ENCODE measurements at places on chromosomes 1 and 21.
A peak's percentile ranks its signal among the peaks of the same experiment; 100 is the strongest.

GRCh38 chr1:9058465-9058864 is 11.0 kb downstream of the SLC2A5 start:
- peak; percentile 40 for DNase-seq

DNA sequence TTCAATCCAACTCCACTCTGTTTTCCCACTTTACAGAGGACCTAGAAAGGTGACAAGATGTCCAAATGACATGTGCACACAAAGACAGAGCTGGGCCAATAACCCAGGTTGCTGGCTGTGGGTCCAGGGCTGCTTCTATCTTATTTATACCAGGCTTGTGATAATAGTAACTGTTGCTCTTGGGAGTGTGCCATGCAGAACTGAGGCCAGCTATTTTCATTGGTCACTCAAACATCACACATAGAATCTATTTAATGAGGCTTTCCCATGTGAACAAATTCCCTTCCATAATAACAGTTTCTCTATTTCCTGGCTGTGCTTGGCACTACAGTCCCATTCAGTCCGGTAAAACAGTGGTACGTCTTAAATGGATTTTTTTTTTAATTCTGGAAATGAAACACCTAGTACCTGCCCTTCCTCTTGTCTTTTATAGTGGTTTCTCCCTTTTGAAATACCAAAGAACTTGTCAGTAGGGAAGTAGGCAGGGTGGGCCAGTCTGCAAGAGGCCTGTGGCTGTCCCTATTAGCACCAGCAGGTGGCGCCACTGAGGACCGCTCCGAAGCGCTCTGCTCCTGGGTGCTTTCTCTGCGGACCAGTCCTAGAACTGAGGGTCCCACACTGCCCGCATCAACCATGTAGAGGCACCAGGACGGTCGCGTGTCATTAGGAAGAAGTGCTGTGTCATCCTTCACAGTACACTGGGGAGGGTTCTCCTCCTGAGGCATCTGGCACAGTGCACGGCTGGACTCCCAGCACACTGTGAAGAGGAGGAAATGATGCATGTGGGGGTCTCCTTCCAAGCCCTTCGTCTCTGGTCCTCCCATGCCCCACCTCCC is 52.1 kb downstream of the GPR161 start:
- DNase-seq = peak; percentile 59

GRCh38 chr1:186272486-186272885 is 102.6 kb downstream of the TPR start:
- DNase-seq = peak; percentile 43

DNA sequence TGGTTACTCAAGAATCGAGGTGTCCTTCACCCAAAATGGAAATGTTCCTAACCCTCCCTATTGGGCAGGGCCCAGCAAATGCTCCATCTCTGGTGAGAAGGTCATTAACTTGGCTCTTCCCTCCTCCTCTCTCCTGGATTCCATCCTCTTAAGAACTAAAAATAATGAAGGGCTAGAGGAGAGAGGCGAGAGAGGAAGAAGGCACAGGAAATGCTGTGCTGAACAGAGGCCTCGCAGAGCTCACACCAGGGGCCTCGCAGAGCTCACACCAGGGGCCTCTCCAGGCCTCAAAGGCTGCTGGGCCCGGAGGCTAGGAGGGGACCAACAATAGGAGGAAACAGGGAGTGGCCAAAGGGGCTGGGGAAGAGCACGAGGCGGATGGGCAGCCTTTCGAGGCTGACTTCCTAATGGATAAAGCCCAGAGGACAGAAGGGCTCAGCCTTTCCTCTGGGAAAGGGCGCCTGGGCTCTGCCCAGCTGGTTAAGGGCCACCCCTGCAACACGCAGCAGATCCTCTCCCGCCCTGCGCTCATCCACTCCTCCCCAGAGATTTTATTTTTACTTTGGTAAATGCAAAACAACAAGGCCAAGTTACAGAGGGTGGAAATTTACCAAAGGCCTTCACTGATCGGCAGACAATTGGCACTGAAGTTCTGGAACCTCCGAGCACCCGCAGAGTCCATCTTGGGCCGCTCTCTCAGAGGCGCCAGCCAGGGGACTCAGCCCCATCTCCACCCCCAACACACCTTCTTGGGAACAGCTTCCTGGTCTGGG is 78.5 kb downstream of the ITPKB start:
- no peak for DNase-seq

GRCh38 chr1:94623560-94624148 is 82.1 kb upstream of the F3 start:
- DNase-seq = peak; percentile 68

GRCh38 chr1:82371844-82372498 is 571.2 kb downstream of the ADGRL2 start:
- no peak for DNase-seq

DNA sequence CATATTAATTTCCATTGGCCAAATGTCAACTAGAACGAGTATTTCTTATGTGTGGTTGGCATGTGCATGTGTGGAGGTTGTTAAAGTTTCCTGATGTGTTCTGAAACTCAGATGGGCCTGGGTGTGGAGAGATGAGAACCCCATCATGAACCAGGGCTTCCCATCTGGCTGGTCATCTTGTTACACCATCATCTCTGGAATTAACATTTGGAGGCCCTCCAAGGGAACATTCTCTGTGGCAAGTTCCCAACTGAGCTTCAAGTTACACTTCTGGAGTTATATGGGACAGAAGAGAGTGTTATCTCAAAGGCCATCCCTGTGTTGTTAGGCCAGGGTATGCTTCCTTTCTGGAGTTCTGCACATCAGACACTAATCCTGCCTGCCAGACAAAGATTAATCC is 183.6 kb downstream of the TTLL7 start:
- peak; percentile 71 for DNase-seq

- DNase-seq = peak; percentile 74
These were observed 89.9 kb downstream of the SGIP1 start for GRCh38 chr1:66623812-66624211.

GRCh38 chr1:63891060-63891690 is 117.4 kb downstream of the ROR1 start:
- DNase-seq = no peak

- DNase-seq = no peak
These were observed 37.0 kb upstream of the SAMD11 start for GRCh38 chr1:886760-887159.

GRCh38 chr1:178862864-178863263 is 8.0 kb downstream of the ANGPTL1 start:
- DNase-seq = no peak

GRCh38 chr1:205003358-205004131 is 39.5 kb upstream of the CNTN2 start:
- DNase-seq = no peak

- DNase-seq = peak; percentile 19
These were observed 22.3 kb downstream of the RCOR3 start for GRCh38 chr1:211281320-211282022.

- peak; percentile 68 for DNase-seq
These were observed 67.5 kb upstream of the DUSP10 start for GRCh38 chr1:221809091-221810029.

GRCh38 chr1:99171184-99171813 is 93.0 kb upstream of the PLPPR4 start:
- DNase-seq = no peak

DNA sequence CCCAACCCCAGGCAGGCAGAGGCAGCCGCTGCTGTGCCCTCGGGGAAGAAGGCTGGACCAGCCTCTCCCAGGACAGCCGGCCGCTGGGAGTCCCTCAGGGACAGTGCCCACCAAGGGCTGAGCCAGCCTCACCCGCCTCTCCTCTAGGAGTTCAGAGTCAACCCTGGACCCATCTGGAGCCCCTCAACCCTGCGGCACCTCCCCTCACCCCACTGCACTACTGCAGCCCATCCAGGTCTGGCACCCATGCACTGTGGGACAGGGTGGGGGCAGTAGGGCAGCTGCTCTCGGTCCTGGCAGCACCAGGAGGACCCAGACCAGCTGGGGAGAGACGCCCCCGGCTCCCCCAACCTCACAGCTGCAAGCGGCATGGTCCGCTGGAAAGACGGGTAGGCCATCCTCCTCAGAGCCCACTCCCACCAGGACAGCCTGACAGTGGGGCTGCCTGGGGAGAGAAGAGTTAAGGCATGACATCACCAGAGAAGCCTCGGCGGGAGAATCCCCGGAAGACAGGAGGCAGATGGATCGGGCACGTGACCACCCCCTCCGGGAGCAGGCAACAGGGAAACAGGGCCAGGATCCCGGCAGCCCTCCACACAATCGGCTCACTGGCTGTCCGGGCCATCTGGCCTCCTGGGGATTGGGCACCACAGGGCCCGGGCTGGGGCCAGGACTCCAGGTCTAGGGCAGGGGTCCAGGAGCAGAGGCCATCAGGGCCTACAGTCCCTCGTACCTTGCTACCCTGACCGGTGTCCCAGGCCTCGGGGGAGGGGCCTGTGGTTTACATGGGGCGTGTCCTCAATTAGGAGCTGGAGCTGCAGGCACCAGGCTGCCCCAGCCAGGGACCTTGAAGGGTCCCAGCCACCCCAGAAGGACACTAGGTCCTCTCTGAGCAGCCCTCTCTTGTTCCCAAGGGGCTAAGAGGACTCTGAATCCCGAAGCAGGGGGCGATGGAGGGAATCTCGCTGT is 3.1 kb downstream of the ACAP3 start:
- DNase-seq = peak; percentile 87

GRCh38 chr1:110155878-110156522 is 5.7 kb downstream of the SLC6A17 start:
- DNase-seq = peak; percentile 60

GRCh38 chr1:234361102-234361603 is 12.1 kb upstream of the COA6 start:
- no peak for DNase-seq

DNA sequence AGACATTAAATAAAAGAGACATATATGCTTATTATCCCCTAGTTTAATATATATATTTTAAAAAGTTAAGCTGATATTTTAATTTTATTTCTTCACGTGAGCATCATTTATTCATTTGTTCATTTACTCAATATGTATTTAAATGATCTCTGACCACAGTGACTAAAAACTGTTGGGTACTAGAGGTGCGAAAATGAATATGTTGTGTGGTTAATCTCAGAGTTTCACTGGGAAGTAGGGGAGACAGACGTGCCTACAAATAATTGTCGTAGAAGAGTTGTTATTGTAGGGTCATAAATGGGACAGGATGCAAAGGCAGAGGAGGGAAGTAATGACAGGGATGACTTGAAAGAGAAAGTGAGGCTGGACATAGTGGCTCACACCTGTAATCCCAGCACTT is 213.0 kb upstream of the CACYBP start:
- DNase-seq = no peak

DNA sequence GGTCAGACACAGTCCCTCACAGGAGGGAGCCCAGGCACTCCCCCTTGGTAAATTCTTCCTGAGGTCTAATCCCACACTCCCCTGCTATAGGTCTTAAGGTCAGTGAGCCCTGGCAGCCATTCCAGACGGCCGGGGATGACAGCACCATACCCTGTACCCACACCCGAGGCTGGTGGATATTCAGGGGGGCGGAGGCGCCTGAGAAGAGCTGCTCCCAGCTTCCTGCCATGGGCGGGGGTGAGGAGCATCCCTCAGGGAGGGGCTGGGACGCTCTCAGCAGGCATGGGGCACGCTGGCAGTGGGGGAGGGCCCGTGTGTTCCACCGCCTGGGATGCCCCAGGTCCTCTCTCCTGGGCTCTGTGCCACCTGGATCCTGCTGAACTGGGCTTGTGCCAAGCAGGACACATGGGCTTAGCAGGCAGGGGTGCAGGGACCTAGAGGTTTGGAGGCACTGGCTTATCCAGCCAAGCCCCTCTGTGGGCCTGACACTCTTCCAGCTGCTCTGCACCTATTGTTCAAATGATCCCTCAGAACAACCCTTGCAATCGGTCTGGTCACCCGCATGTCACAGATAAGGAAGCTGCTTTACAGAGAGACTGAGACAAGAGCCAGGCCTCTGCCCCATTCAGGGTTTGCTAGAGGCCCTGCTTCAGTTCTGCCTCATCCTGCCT is 5.7 kb upstream of the ADGRB2 start:
- no peak for DNase-seq

- DNase-seq = peak; percentile 79
These were observed at the start of gene UBE2G2 for GRCh38 chr21:44801468-44802395. UBE2G2 (minus strand) TSS chr21:44801820; CDS start chr21:44801748, 72 bp downstream.

DNA sequence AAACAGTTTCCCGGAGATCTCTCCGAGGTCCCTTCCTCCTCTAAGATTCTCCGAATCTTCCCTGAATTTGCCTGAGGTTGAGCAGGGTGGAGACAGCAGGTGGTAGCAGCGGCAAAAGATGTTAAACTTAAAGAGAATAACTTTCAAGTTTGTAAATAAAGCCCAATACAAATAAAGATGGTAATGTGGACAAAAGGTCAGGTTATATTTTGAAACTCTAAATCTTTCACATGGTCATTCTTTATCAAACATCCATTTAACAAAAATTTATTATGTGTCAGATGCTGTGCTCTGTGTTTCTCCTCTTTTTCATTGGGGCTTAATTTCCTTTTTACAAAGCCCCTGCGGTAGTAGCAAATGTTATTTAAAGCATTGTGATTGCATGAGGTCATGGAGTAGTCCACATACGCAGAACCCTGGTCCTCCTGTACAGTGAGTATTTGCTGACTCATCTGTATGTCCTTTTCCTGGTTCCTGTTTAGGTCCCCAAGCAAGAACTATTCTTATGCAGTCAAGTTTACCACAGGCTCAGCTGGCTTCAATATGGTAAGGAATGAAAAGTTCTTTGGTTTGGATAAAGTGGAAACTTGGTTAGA is 119.2 kb downstream of the ITSN1 start:
- DNase-seq = peak; percentile 98

DNA sequence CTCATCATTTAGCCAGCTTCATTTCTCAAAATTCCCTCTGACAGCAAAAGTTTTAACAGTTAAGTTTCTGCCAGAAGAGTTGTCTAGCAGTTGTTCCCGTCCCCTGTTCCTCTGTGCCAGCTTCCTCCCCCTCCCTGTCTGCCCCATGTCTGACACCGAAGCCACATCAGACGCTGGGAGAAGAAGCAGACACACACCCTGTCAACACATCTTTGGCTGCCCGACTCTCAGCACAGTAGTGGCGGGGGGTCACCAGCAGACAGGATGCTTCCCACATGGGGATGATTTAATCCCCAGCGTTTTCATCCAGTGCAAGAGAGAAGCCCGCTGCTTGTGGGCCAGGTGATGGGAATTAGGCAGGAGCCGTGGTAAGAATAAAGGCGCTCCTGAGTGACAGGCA is 379.4 kb upstream of the RUNX1 start:
- peak; percentile 83 for DNase-seq

DNA sequence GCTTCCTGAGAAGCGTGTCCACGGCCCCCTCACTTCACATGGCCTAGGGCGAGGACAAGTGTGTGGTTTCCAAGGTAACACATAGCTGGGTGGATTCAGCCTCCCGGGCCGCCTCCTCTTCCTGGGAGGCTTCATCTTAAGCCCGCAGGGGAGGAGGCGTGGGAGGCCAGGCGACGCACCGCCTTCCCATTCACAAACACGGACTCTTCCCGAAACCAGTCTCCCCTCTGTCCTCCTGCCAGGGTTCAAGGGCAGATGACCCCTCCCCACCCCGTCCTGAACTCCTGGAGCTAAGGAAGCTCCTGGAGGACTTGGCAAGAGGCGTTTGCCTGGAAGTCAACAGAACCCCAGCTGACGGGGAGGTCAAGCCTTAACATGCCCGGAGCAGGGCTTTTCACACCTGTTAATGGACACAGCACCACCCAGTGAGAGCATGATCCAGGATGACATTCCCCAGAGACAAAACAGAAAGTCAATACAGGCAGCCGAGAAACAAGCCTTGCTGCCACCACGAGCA is 56.7 kb downstream of the KCNN3 start:
- no peak for DNase-seq

GRCh38 chr1:46204406-46204742 is 1.2 kb downstream of the LURAP1 start:
- DNase-seq = no peak

- DNase-seq = peak; percentile 58
These were observed 206.0 kb downstream of the CENPF start for GRCh38 chr1:214808845-214809460.

Data from fibroblast of skin of scalp (primary cell).